ENCODE measurements at places on chromosomes 6 and 20. TPM values are rescaled to one million over a fixed set of nuclear protein-coding genes. Genes with fewer than 3 reads are reported as not detected.

DNA sequence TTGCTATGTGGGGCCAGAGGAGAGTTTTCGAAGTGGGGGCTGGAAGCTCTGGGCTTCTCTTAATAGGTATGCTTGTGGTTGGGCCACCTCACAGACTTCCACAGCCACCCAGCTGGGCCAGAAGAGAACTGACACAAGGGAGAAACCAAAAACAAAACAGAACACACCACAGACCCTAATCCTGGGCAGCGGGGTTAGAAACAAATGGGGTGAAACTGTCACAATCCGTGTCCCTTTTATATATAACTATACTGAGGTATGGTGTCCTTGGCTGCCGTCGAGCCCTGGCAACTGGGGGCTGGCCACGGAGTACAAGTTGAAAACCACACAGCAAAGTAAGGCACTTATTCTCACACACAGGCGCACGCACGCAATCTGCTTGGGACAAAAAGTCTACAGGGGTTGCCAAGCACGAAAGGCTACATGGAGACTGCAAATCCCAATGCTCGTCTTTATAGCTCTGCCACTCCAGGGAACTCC, 78.3 kb downstream of the TRAM2 start:
- DNase-seq: no peak

DNA sequence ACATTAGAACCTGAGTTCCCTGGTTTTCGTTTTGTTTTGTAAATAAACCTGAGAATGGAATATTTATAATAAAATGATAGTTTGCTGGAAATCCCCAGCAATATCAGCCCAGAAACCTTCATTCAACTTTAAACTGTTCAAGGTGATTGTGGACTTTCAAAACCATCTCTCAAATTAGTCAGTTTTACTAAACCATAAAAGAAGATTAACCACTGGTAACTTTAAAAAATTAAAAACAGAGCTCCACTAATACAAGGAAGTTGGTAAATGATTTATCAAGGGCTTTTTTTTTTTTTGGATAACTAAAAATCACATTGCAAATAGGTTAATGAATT, 10.0 kb downstream of the MBOAT1 start:
- DNase-seq: no peak

- no peak for DNase-seq
These were observed 18.7 kb downstream of the DIDO1 start for GRCh38 chr20:62907384-62908317.

GRCh38 chr20:49318430-49319207, 40.8 kb upstream of the ZNFX1 start:
- DNase-seq: no peak

GRCh38 chr6:35213824-35214756, at the start of gene SCUBE3:
Gene SCUBE3, plus strand, starts transcription at chr6:35213956. Its CDS starts 463 bp downstream, at chr6:35214419.
- no peak for DNase-seq

The GRM4 gene
- total RNA-seq: 18.7 TPM

DNA sequence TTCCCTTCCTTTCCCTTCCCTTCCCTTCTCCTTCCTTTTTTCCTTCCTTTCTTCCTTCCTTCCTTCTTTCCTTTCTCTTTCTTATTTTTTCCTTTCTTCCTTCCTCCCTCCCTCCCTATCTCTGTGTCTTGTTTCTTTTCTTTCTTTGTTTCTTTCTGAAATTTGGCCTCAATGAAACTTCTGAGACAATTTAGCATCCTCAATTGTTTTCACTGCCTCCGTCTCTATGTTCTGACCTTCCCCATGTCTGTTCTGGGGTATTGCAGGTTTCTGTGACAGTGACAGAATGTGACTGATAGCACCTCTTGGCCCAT, 81.7 kb upstream of the PAX1 start:
- DNase-seq: no peak

All from H1 (cell line).